ENCODE measurements at places on chromosomes 6 and 20. TPM values are rescaled to one million over a fixed set of nuclear protein-coding genes. Genes with fewer than 3 reads are reported as not detected.

The RBM24 gene
- 5.5 TPM for total RNA-seq

The TGM3 gene
- total RNA-seq = not detected

The BLTP3A gene
- 9.0 TPM for total RNA-seq

The MOG gene
- not detected for total RNA-seq

The ARMH2 gene
- total RNA-seq = not detected

The COX4I2 gene
- not detected for total RNA-seq

DNA sequence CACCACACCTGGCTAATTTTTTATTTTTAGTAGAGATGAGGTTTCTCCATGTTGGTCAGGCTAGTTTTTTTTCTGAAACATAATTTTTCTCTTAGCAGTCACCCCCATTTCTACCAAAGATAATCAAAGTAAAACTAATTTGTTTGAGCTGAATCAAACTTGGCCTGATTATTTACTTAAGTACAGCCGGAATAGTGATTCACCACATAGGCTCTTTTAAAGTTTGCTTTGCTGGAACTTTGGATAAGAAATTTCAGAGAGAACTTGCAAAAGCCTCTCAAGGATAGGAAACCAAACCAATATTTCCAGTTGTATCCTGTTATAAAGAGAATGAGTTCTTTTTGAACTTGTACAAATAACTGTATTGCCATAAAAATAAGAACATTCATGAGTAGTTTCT is 105.0 kb upstream of the SYNCRIP start:
- DNase-seq = peak; percentile 14

- no peak for DNase-seq
Observed at GRCh38 chr6:158783851-158784250, 35.3 kb downstream of the EZR start.

GRCh38 chr20:45890077-45890984 is 677 bp downstream of the NEURL2 start:
- DNase-seq = peak; percentile 60
